ENCODE measurements at places on chromosomes 3 and 15. TPM values are rescaled to one million over a fixed set of nuclear protein-coding genes. Genes with fewer than 3 reads are reported as not detected.

ADAMTS7 gene
- polyA plus RNA-seq = 23.4 TPM

CHRNB4 gene
- 3.1 TPM for polyA plus RNA-seq

DYNLT2B gene
- 34.2 TPM for polyA plus RNA-seq

RAMAC gene
- 49.9 TPM for polyA plus RNA-seq

EPHB3 gene
- 35.0 TPM for polyA plus RNA-seq

ALDH1A3 gene
- polyA plus RNA-seq = 5.3 TPM

XCR1 gene
- polyA plus RNA-seq = 0.17 TPM

RBPMS2 gene
- polyA plus RNA-seq = 13.2 TPM

POMGNT2 gene
- 21.9 TPM for polyA plus RNA-seq

PRR23A gene
- not detected for polyA plus RNA-seq

DAZL gene
- 0.07 TPM for polyA plus RNA-seq

RPL22L1 gene
- polyA plus RNA-seq = 88.2 TPM

CFAP20DC gene
- polyA plus RNA-seq = 5.3 TPM

LRRIQ4 gene
- polyA plus RNA-seq = not detected

ISL2 gene
- not detected for polyA plus RNA-seq
